Frontal cortex (tissue), 4 donors: ENCODE measurements at places on chromosomes 12 and 14.

- no peak for DNase-seq
Measured at GRCh38 chr12:69066492-69067373, 133.8 kb upstream of the CPM start.

- no peak for DNase-seq
Measured at GRCh38 chr12:124713436-124714082, 146.1 kb upstream of the NCOR2 start.

GRCh38 chr12:64480148-64480547 lies 28.2 kb downstream of the TBK1 start:
- no peak for DNase-seq

DNA sequence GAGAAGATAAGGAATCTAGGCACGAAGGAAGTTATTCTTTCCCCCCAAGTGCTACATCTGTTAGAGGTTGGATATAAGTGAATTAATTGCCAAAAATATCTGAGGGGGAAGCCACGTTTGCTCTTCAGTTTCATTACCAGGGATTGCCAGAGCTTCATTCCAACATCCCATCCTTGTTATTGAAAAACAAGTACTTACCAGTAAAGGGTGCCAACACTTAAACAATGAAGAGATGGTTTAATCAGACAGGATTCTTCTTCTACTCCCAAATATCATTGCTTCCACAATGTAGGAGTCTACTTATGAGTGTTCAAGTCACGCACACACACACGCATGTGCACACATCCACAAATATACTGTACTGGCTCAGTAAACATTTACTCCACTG lies 312.4 kb downstream of the RPAP3 start:
- no peak for DNase-seq

DNA sequence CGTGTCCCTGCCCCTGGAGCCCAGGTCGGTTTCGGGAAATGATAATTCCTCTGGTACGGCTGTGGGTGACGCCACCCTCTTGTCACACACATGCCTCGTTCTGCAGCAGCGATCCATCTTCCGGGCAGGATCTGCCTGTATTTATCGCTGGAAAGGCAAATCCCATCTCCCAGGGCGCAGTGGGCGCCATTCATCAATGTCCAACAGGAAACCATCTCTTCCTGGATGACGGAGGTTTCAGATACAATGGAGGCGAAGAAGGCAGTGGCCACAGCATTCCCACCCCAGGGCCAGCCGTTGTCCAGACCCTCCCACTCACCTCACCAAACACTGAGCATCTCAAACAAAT lies 74.2 kb downstream of the NOC4L start:
- no peak for DNase-seq

DNA sequence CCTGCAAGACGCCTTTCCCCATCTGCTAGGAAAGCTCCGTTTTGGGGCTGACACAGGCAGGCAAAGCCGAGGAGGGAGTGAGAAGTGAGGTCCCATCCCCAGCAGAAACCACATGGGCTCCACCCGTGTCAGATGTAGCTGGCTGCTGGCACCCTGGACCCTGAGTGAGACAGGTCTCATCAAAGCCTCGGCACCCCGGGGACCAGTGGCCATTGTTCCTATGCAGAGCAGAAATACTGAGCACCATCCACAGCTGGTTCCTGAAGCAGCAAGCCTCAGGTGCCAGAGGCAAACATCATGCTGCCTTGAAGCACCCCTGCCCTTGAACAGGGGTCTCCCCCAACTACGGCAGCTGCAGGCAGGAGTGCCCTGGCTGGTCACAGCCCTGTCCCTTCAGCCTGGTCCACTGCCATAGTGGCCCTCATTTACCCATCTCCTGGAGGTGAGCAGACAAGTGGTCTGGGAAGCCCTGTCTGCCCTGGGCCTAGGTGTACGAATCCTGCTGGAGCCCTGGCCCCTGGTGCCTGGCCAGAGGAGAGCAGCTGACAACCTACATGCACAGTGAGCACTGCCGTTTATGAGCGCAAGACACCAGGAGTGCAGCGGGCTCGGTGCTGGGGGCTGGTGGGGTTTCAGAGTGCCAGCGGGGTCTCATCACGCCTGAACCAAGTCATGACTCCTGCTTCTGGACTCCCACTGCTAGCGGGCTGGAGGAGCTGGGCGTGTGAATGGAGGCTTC lies 289.8 kb upstream of the RTL1 start:
- no peak for DNase-seq

DNA sequence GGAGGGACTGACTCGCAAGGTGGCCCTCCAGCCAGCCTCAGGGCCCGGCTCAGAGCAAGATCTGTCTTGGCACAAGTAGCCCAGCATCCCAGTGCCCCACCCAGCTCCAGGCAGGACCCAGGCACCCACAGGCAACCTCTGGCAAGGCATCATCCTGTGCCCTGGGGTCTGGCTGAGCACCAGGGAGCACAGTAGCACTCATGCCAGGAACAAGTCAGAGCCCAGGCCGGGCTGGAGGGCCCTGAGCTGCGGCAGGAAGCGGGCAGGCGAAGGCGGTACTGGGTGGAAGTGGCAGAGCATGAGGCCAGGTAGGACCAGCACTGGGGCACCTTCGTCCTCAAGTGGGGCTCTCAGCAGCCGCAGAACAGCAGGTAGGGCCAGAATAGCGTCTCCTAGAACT lies 5.2 kb upstream of the DIO3 start:
- DNase-seq, result no peak

- DNase-seq, result peak; percentile 48
Measured at GRCh38 chr12:122867691-122868461, 28.0 kb downstream of the VPS37B start.

GRCh38 chr12:25207411-25207810 lies 12.4 kb downstream of the ETFRF1 start:
- DNase-seq, result no peak

DNA sequence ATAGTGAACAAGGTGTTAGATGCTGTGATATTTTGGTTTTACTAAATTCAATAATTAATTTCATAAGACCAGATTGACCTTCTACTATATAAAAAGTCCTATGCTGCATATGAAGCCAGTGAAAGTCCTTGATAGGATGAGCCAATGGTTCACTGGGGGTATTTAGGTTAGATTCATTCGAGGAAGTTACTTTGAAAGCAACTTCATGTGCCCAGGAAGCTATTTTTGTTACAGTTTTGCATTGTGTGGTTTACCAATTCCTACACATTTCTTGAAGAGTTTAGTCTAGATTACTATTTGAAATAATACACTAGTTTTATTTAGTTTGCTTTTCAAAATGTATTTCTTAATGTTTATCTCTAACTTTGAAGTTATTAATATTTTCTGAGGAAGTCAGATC lies 58.5 kb upstream of the RMST start:
- no peak for DNase-seq

GRCh38 chr14:50887476-50887875 lies 15.6 kb downstream of the ABHD12B start:
- no peak for DNase-seq

GRCh38 chr14:65164068-65164824 lies 61.9 kb upstream of the MAX start:
- DNase-seq, result peak; percentile 38

GRCh38 chr12:10497602-10498001 lies 8.1 kb upstream of the EIF2S3B start:
- DNase-seq, result no peak

DNA sequence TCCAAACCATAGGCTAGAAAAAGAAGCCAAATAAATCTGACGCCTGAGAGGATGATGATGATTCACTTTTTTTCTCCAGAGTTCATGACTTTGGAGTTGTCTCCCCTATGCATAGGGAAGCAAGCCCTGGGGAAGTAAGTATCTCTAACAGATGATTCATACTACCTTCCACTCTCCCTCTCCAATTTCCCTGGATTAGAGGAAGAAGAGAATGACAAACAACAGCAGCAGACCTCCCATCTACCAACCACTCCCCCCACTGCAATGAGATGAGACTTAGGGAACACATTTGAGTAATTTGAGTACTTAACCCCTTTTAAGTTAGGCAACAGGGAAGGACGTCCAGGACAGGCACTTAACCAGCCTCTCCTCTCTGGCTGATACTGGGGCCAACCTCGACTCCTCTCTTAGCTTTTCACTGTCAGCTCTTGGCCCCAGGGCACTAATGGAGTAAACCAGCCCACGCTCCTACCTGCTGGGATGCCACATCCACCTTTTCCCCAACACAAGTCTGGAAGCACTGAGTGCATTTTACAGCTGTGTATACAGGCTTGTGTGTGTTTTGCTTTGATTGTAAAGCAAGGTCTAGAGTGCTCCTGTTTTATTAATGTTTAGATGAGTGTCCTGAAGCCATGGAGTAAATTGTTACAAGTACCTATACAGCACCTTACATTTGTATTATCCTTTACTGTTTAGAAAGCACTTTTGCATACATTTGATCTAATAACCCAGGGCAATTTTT lies 180.7 kb downstream of the PHLDA1 start:
- DNase-seq, result no peak

GRCh38 chr12:5345534-5345933 lies 86.4 kb upstream of the NTF3 start:
- no peak for DNase-seq

DNA sequence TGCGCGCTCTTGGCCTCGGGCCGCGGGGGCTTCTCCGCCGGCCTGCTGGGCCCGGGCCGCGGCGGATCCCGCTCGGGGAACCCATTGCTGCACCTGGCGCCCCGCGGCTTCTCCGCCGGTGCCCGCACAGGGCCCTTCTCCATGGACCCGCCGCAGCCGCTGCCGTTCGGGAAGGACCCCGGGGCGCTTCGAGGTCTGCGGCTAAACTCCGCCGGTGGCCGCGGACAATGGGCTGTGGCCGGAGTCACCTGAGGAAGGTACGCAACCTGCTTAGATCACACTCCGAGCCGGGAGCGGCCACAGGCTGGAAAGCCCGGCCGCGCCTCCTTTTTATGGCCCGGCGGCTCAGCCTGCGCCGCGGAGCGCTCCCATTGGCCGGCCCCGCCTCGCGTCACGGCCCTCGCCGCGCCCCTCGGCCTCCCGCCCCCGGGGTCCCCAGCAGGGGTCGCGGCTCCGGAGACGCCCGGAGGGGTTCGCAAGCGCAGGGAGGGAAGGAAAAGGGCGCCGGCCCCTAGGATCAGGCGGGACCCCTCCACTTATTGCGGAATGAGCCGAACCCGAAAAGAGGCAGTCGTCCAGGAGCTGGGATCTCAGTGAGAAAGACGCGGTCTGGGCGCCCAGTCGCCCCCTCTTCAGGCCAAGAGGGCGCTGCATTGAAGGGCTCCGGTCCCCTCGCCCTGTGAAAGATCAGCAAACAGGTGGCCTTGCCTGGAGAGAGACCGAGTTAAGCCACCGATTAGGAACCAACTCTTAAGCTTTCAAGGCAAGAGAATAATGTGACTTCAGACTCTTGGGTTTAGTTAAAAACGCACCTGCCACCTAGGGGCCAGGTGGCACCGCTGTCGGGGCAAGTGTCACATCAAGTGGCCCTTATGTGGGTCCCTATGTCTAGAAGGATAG lies at the start of gene GCH1:
TSS of gene GCH1 (minus strand) at position 306 of the 900 bp plus-strand sequence. CDS start at position 143, 163 bp downstream.
- DNase-seq, result peak; percentile 72

DNA sequence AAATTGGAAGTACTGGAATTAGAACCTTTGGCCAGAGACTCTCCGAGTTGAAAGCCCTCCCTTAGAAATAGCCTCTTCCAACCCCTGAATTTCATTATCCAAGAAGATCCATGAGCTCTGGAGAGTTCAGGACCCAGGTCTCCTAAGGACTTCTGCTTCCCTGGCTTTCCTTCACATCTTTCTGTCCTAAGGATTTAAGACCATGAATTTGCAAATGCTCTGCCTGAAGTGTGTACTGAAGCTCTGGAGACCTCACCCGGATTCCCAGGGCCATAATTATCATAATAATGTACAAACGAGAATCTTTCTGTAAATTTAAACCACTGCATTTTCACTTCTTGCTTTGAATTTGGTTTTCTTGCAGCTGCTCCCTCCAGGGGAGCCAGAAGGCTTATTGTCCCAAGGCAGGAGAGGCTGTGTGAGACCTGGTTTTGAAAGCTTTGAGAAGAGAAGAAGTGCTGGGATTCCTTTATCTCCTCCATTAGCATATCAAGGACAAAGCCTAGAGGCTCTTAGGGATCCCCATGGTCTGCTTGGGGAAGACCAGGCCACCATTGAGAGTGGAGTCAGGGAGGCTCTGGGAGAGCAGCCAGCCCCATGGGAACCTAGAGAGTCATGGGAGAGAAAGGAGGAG lies 41.1 kb downstream of the GLRX5 start:
- DNase-seq, result no peak

DNA sequence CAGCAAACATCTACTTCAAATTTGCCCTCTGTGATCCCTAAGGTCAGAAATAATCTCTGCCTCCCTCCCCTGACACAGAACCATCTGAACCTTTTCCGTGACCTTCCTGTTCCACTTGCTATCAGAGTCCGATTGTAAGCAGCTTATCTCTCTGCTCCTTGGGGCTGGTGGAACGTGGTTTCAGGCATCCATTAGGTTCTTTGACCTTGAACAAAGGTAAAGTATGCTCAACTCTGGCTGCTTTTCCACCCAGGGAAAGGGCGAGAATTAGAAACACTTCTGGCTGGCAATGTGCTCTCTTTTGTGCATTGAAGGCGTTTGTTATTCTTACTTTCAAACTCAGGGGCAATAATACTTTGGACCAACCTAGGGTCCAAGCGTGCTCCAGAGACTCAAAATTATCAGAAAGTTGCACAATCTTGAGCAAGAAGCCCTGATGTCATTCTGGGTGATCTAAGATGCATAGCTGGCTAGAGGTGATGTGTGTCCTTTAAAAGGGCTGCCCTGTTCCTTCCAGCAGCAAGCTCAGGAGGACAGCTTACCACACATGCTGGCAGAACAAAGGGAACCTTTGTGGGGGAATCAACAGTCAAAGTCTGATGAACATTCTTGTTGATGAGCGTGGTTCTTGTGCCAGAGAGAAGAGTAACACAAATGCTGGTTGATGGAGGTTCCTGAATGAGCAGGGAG lies 29.8 kb downstream of the ADGRD1 start:
- DNase-seq, result no peak

DNA sequence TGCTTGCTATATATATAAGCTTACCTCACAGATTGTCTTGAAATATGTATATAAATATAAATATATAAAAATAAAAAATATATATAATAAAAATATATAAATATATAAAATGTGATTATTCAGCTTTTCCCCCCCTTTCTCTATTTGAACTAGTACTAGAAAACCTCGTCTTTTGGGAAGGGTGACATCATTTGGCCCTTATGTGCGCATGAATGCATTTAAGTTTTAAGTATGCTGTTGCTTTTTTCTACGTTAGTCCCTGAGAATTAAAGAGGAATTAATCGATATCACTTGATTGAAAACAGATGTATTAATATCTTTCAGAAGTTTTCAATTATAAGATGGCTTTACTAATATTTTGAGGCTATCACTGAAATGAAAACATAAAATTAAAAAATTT lies 69.9 kb downstream of the RAD51B start:
- no peak for DNase-seq

- DNase-seq, result no peak
Measured at GRCh38 chr14:23725980-23726710, 90.0 kb downstream of the DHRS2 start.

GRCh38 chr14:26966908-26967307 lies 369.1 kb upstream of the NOVA1 start:
- peak; percentile 10 for DNase-seq

DNA sequence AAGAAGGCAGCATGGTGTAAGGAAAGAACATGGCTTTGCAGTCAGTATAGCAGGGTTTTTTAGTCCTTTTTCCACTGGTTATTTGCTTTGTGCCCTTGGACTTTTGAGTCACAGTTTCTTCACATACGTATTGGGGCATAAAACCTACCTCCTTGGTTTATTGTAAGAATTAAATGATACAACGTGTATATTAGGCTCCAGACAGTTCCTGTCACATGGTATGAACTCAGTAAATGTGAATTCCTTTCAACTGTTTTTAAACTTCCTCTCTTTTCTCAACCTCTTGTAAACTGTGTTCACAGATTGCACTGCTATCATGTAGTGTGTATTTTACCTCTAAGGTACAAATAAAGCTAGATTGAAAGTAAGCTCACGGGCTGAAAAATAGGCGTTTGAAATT lies 29.5 kb downstream of the MSRB3 start:
- DNase-seq, result no peak
